ENCODE measurements at places on chromosomes 12 and 14.

DNA sequence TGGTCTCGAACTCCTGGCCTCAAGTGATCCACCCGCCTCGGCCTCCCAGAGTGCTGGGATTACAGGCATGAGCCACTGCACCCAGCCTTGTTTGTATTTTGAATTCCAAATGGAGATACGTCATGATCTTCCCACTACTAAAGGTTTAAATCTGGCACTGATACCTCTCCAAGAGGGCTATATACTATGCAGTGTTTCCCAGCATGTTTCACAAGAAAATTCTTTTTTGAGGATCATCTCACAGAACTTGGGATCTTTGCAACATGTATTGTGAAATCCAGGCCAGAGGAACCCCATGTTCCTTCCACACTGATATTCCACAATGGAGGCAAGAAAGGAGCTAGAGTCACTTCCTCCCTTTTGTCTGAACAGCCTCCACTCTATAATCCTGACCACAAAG, 112.7 kb downstream of the NT5DC3 start:
- peak; percentile 17 for DNase-seq

DNA sequence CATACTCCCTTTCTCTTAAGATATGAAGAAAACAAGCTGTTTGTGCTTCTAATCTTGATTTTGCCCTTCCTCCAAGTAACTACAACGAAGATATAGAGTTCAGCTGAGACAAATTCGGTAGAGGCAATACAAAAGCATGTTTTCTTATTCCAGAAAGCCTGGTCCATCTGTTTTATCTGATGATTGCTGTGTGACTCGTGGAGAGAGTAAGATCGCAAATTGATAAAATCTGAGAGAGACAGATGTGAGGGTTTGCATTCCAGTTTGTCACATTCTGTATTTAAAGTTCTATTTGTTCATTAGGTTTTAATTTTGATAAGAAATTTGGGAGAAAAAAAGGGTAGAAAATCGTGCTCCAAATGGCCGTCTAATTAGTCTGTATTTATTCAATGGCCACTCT, 192.1 kb downstream of the CPNE8 start:
- DNase-seq = no peak

DNA sequence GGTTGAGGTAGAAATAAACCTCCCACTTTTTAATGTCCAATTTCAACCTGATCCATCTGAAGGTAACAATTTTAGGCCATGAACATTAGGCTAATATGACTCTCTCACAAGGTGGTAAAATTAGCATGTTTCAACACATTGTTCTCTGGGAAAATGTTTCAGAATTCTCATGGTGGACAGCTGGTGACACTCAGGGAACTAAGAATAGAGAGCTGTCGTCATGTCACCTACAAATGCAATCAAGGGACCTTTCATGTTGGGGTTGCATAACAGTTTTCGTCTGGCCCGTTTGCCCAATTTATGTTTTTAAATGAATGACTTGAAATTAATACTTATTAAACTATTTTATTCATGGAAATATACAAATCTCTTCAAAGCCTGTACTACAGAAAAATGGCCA, 180.7 kb upstream of the PRICKLE1 start:
- no peak for DNase-seq

GRCh38 chr12:131159660-131160059, 206.0 kb downstream of the ADGRD1 start:
- no peak for DNase-seq

DNA sequence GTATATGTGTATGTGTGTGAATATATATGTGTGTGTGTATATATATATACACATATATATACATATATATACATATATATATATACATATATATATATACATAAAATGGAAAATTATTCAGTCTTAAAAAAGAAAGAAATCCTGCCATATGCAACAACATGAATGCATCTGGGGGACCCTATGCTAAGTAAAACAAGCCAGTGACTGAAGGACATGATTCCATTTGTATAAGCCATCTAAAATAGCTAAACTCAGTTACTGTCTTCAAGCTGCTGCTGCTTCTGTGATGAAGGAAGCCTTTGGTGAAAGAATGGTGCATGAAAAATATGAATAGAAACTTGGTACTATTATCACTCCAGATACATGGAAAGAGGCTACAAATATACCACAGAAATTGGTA, 118.6 kb downstream of the ATXN7L3B start:
- DNase-seq = no peak

All from fibroblast of the aortic adventitia (primary cell).